Lower lobe of right lung (tissue), 2 donors: ENCODE measurements at places on chromosomes 12 and 14. TPM values are rescaled to one million over a fixed set of nuclear protein-coding genes. Genes with fewer than 3 reads are reported as not detected.

The ACSS3 gene
- total RNA-seq = 32.4 TPM

The AKAP3 gene
- 3.2 TPM for total RNA-seq

The ZNF839 gene
- 8.5 TPM for total RNA-seq

The CCDC197 gene
- not detected for total RNA-seq

The CCDC177 gene
- total RNA-seq = not detected

The BATF gene
- total RNA-seq = 6.7 TPM

The MIS18BP1 gene
- 48.3 TPM for total RNA-seq

The TDRD9 gene
- total RNA-seq = 8.5 TPM

The KRT77 gene
- total RNA-seq = not detected

The CLEC4E gene
- total RNA-seq = 21.5 TPM

The PLD4 gene
- 1.2 TPM for total RNA-seq

DNA sequence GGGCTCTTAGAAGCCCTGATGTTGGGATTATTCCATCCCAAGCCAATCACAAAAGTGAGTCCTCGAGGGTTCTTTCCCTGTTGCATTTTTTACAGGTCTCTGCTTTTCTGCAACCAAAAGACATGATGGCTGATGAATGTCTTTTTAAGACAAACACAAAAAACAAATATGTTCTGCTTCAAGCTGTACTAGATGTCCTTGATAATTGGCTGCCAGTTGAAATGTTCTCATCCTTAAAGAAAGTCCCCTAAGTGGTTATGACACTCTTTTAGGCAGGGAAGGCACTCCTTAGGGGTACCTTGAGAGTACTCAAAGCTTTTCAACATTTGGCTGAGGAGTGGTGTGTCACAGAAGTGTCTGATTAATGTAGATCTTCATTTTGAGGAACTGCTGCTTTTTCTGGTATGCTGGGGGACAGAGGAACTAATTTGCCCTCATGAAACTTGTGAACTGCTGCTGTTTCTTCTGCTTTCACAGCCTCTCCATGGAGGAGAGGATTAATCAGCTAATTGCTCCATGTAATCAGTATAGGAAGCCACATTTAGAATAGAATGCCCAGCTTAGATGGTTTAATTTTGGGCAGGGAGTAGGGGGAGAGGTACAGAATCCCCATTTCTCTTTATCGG is 22.8 kb upstream of the IGF1 start:
- no peak for DNase-seq

DNA sequence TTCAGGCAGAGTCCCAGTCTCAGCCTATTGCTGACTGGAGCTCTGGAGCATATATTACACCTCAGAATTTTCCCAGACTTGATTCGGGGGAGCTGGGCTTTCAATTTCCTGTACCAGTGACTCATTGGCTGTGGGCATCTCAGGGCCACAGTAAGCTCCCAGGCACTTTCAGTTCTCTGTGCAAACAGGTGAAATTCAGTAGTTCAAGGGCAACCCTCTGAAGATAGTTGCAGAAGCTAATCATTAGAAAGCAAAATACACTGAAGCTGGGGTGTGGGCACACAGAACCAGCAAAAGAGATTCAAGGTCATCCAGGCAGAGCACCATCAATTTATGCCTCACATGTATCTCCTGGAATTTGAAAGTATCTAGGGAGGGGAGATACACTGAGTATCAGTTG is 8.1 kb upstream of the NIN start:
- DNase-seq = no peak

DNA sequence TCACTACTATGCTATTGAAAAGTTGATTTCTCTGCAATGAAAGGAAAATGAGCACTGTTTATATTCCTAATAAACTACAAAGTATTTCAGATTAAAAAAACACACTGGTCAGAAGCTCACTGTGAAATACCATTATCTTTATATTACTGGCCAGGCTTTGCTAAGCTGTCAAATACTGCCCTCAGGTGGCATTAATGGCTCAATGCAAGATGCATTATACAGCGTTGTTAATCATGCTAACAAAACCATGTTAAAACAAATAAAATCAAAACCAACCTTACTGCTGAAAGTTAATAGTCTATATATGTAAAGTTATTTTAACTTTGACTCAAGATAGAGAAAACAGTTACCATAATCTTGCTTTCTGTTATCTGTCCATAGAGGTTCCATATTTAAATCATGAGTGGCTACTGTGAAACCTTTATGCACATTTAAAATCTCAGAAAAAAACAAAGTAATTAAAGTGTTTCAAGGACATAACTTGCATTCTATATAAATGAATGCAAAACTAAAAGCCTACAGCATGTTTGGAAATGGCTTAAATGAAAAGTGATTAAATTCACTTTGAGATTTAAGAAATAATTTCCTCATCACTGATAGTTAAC is 121.7 kb downstream of the RALGAPA1 start:
- DNase-seq = no peak

DNA sequence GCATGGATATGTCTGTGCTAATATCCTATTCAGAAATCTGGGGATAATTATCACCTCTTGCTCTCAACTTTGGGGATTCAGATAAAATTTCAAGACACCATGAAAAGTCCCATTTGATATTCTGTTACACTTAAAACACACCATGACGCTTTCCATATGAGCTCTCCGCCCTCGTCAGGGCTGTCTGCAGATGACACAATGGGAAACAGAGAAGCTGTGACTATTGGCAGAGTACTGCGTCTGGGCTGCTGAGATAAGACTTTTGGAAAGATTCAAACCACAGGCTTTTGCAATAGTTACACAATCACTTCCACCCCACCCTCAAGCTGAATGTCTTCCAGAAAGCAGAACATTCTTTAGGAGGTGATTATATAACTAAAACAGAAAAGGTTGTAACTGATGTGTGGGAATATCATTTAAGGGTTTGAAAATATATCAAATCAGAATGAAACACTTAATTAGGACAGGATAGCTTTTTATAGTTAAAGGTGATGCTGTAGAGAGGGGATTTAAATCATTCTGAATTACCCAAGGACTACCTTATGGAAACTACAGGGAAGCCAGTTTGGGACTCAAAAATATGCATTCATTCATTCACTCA is 75.3 kb upstream of the TMPO start:
- DNase-seq = peak; percentile 70

- no peak for DNase-seq
Observed at GRCh38 chr12:2295941-2296461, 243.2 kb downstream of the CACNA1C start.

DNA sequence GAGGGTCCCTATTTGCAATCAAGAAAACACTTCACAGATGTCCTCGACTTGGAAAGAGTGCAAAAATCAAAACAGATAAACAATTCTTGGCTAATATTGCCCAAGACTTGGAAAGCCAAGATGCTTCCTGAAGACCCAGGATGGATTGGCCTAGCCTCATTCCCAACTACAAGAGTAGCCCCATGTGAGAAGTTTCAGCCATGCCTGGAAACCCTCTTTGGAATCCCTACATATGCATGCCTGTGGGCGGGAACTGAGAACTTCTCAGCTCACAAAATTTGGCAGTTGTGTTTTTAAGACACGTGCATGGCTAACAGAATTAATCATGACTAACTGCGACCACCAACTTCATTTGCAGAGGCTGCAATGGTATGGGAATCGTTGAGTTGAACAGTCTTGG is 283.2 kb upstream of the TBX3 start:
- no peak for DNase-seq

- DNase-seq = no peak
Observed at GRCh38 chr14:87992346-87992717, 650 bp downstream of the GALC start.

GRCh38 chr14:61281948-61282275 is 774 bp upstream of the TMEM30B start:
- no peak for DNase-seq

DNA sequence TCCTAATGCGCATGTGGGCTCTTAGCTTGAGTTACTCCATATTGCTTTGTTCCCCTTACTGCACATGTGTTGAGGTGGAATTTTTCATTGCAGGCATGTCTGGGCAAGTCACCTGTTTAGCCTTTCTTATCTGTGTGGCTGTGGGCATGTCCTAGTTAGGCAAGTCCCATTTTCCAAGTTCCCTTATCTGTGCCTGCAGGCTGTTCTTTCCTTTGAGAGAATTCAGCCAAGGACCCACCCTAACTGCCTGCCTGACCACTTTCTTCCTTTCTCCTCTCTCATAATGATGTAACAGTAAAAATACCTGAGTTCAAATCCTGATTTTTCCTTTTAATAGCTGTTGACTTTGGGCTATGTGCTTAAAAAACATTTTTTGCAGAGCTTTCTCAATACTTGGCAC is 870.6 kb downstream of the NRXN3 start:
- DNase-seq = no peak

DNA sequence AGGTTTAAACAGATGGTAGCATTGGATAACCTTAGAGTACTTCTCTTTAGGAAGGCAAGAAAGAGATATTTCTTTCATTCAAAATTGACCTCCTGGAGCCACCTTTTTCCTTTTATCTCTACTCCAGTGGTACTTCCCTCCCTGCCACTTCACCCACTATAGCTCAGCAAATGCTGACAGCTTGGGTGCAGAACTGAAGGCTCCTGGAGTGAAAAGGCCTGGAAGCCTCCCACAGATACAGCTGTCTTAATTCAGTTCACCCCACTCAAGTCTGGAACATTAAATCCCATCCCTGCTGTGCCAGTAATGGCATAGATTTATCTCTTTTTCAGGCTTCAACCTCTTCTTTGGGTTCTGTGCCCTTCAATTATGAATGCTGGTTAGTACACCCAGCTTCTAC is 140.3 kb downstream of the NEDD1 start:
- DNase-seq = no peak

DNA sequence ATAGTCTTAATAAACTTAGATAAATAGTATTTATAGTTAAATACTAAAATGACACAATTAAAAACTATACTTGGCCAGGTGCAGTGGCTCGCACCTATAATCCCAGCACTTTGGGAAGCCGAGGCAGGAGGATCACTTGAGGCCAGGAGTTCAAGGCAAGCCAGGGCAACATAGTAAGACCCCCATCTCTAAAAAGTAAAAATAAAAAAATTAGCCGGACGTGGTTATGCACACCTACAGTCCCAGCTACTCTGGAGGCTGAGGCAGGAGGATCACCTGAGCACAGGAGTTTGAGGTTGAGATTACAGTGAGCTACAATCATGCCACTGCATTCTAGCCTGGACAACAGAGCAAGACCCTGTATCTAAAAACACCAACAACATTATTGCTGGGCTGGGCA is 16.0 kb downstream of the CINP start:
- no peak for DNase-seq

GRCh38 chr14:57559576-57559975 is 65.9 kb upstream of the CCDC198 start:
- DNase-seq = no peak

DNA sequence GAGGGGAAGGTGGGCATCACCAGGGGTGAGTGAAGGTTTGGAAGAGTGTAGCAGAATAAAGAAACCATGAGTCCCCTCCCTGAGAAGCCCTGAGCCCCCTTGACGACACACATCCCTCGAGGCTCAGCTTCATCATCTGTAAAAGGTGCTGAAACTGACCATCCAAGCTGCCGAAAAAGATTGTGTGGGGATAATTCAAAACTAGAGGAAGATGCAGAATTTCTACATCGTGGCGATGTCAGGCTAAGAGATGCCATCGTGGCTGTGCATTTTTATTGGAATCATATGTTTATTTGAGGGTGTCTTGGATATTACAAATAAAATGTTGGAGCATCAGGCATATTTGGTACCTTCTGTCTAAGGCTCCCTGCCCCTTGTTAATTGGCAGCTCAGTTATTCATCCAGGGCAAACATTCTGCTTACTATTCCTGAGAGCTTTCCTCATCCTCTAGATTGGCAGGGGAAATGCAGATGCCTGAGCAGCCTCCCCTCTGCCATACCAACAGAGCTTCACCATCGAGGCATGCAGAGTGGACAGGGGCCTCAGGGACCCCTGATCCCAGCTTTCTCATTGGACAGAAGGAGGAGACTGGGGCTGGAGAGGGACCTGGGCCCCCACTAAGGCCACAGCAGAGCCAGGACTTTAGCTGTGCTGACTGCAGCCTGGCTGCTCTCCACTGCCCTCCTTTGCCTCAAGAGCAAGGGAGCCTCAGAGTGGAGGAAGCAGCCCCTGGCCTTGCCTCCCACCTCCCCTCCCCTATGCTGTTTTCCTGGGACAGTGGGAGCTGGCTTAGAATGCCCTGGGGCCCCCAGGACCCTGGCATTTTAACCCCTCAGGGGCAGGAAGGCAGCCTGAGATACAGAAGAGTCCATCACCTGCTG is 7.0 kb downstream of the SERPINA1 start:
- no peak for DNase-seq

- DNase-seq = no peak
Observed at GRCh38 chr12:131134523-131135310, 181.0 kb downstream of the ADGRD1 start.

GRCh38 chr12:3950714-3951320 is 77.6 kb upstream of the PARP11 start:
- no peak for DNase-seq

DNA sequence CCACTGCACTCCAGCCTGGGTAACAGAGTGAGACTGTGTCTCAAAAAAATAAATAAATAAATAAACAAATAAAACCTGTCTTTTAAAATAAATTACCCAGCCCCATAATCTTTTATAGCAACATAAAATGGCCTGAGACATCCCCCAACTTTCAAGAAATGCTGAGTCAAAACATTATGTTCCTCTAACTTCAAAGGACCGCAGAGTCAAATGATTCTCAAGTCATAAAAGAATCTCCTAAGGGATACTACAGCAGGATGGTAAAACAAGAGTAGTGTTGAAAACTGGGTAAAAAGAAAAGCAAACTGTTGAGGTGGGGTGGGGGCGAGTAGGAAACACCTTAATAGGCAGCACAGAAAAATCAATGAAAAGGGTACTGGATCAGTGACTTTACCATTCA is 9.5 kb downstream of the BLTP3B start:
- DNase-seq = no peak

- DNase-seq = no peak
Observed at GRCh38 chr14:68479247-68479646, 313.6 kb downstream of the ZFP36L1 start.

DNA sequence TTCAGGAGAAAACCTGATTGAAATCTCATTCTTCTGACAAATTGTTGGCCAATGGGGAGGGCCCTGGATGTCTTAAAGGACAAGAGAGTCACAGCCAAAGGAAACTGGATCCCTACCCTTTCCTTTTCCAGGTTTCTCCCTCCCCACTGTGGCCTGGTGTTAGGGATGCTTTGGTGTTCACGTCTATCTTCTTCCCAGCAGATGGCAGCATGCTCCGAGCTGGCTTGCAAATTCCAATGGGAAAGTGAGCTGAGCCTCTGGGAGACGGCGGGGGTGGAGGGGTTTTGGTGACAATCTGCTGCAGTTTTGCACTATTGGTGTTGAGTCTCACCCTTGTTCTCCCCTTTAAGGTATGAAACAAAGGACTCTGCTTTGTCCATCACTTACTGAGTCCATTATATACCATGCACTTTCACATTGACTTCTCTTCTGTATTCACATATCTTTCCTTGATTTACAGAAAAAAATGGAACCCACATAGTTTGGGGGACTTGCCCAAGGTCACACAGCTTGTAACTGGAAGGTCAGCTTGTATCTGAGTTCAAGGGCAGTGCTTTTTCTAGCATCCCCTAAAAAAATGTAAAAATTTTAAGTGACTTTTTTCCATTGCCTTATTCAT is 39.3 kb downstream of the CCDC177 start:
- DNase-seq = no peak
